ENCODE measurements at places on chromosomes 1 and 21.

DNA sequence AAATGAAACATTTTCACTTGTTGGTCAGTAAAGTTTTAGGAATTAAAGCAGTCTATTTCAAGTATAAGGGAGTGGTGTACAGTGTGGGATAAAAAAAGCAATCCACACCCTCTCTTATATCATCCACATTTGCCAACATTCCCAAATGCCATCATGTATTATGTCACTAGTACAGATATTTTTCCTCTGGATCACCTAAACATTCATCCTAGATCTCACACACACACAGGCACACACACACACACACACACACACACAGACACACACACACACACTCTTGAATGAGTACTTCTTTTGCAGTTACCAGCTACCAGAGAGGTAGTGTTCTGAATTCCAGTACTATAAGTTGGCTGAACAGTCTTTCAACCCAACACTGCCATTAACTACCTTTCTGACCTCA, 1369.1 kb upstream of the ADGRL4 start:
- DNase-seq: no peak

- no peak for DNase-seq
Observed at GRCh38 chr1:212186427-212187207, 98.6 kb upstream of the PPP2R5A start.

- no peak for DNase-seq
Observed at GRCh38 chr1:185731446-185731845, 2.7 kb upstream of the HMCN1 start.

DNA sequence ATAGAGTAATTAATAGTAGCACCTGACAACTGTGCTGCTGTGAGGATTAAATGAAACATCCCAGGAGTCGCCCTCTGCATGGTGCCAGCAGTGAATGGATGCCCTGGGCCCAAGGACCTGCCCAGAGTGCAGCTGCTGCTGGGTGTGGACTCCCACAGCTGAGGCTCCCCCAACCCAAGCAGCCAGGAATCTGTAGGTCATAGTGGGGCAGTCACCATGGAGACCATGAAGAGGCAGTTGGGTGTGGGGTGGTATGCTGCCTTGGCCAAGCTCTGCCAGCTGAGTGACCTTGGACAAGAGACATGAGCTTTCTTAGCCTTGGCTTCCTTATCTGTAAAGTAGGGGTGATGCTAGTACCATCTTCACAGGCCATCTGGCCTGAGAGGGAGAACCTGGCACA, 9.4 kb downstream of the OLIG2 start:
- no peak for DNase-seq

DNA sequence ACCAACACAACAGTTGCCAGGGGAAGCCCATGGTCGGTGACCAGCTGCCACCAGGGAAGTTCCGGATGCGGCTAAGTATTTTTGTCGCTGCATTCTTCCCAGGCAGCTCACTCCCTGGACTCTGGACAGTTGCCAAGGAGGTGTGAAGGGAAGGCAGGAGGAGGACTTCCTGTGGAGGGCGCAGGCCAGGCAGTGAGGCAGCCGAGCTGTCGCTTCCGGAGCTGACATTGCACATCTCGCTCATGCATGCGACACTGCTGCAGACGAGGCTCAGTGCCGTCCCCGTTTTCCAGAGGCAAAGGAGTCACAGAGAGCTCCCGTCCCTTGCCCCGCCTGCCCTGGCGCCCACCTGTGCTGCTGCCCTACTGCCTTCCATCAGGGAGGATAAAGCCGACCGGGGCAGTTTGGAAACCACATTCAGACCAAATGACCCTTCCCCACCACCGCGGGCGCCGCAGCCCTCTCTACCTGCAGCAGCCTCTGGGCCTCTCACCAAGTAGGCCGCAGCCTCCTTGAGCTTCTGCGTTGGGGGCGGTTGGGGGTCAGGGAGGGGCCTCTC, 81.4 kb downstream of the NENF start:
- no peak for DNase-seq

- no peak for DNase-seq
Observed at GRCh38 chr1:215277532-215277931, 195.0 kb downstream of the KCNK2 start.

GRCh38 chr1:33633019-33633801, 160.8 kb downstream of the ZSCAN20 start:
- peak; percentile 70 for DNase-seq

GRCh38 chr1:161069731-161070270, at the start of gene ARHGAP30:
Gene ARHGAP30, minus strand, starts transcription at chr1:161069891. Its CDS starts 267 bp downstream, at chr1:161069624.
- DNase-seq: peak; percentile 77

GRCh38 chr1:59063501-59063900, 233.4 kb upstream of the FGGY start:
- DNase-seq: peak; percentile 68

DNA sequence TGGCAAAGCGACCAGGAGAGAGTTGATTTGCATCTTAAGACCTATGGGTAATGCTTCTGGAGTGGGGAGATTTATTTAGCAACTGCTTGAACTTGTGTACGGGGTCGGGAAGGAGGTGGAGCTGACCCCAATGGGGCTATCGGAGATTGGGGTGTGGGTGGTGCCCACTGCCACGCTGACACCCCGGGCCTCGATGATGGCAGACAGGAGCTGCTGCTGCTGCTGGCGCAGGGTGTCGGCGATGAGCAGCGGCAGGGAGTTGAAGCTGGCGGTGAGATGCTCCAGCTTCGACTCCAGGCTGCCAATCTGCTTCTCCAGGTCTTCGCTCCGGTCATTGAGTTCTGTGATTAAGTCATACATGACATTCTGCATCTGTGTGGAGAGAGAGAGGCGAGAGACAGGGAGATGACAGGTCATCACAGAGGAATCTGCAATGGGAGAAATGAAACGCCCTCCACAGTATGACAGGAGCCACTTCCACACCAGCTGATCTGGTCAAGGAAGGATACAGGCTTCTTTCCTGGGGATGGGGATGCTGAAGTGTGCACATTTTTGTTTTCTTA, 100.0 kb upstream of the ADAR start:
- no peak for DNase-seq

GRCh38 chr1:201084295-201084694, 27.9 kb downstream of the CACNA1S start:
- DNase-seq: no peak
